ENCODE measurements at places on chromosomes 7 and 10.
A peak's percentile ranks its signal among the peaks of the same experiment; 100 is the strongest.

GRCh38 chr10:50997461-50997860 is 76.8 kb upstream of the PRKG1 start:
- no peak for DNase-seq

DNA sequence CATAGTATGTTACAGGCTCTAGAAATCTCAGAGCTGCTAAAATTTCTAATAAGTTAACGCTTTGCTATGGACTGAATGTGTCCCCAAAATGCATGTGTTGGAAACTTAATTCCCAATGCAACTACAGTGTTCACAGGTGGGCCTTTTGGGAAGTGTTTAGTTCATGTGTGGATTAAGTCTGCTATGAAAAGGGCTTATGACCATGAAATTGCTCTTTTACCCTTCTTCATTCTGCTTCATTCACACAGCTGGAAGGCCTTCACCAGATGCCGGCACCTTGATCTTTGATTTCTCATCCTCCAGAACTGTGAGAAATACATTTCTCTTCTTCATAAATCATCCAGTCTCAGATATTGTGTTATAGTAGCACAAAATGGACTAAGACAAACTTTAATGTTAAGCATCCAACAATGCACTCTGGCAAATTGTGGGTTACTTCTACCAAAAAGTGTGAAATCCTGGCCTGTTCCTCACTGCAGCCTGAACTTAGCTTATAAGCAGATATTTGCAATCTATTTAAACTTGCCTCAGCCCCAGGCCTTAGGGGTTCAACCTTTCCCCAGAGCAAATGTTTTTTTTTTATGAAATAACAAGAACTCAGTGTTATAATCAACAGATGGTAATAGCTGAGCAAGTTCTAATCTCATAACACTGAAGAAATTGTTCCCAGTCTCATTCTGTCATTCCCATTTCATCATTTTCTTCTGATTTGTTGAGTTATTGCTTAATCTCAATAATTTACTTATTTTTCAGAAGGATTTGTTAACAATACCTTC is 523.6 kb downstream of the KIF20B start:
- DNase-seq: no peak

DNA sequence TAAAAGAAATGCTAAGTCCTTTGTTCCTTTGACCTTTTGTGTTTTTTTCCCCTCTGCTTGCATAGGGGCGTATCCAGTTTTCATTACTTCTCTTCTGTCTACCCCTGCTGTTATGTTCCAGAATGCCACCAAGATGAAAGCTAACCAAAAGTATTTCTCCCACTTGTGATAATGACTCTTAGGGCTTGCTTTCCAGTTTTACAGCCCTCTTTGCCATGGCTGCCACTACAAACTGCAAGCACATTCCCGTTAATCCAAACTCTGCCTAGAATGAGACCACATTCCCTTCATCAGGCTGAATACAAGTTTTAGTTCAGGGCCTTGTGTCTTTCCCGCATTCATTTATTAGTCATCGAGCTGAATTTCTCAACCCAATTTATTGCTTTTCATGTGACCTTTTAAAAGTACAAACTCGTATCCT is 23.6 kb upstream of the CD36 start:
- no peak for DNase-seq

- DNase-seq: no peak
Observed at GRCh38 chr10:79022565-79023230, 46.1 kb upstream of the ZMIZ1 start.

- DNase-seq: peak; percentile 50
Observed at GRCh38 chr10:112958275-112958995, 8.4 kb downstream of the TCF7L2 start.

- no peak for DNase-seq
Observed at GRCh38 chr10:125708971-125709503, 10.5 kb upstream of the EDRF1 start.

DNA sequence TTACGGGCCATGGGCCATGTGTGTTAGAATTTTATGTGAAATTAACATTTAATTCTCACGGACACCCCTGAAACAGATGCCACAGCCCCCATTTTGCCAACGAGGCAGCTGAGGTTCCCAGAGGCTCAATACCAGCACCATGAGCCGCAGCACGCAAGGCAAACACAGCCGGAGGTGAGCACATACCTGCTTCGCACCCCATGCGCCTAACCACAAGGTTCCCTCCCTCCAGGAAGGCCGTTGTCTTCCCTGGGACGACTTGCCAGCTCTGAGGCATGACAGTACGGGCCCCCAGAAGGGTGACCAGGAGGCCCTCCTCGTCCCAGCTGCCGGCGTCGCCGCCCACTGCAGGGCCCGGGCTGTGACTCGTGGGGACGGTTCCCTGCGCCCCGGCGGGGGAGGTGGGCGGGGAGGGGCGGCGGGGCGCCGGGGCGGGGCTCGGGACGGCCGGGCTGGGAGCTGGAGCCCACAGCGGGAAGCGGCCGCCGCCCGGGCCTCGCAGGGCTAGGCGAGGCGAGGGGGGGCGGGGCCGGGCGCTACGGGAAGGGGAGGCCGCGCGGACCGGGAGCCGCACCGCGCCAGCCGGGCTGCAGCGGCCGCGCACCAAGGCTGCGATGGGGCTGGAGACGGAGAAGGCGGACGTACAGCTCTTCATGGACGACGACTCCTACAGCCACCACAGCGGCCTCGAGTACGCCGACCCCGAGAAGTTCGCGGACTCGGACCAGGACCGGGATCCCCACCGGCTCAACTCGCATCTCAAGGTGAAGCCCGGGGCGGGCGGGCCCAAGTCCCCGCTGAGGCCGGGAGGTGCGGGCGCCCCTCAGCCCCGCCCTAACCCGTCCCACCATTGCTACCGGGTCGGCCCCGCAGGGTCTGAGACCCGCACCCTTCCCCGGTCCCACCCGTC is at the start of gene CAV2:
Gene CAV2 (plus strand): TSS at position 571 of the 910 bp plus-strand sequence. CDS start 44 bp downstream, at position 615.
- no peak for DNase-seq

DNA sequence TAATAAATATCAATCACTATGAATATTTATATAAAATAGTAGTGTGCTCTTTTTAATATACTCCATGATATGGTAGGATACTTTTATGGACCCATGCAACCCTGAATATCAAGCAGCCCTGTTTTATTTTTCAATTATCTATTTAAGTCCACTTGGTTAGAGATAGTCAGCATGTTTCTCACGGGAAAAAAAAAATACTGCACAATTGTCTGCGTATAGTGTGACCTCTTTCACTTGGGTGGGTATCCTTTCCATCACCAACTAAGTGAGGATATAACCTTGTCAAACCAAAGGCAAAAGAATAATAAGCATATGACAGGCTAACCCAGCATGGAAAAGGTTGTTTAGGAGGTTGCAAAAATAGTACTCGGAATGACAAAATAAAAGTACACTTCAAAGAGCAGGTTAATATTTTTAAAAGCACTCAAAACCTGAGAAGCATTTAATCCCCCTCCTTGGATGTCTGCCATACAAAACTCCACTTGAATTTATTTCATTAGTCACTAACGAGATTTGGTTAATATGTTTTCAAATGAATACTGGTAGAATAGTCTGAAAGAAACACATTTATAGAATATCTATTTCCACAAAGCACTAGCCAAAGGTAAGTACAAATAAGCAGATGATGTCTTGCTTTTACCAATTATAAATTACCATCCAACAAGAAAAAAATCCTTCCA is 76.5 kb downstream of the IMMP2L start:
- no peak for DNase-seq

- no peak for DNase-seq
Observed at GRCh38 chr10:71179382-71179781, 33.0 kb upstream of the UNC5B start.

- DNase-seq: no peak
Observed at GRCh38 chr10:86167762-86168128, 198.8 kb downstream of the GRID1 start.

GRCh38 chr10:132654708-132655661 is 117.4 kb downstream of the INPP5A start:
- no peak for DNase-seq

DNA sequence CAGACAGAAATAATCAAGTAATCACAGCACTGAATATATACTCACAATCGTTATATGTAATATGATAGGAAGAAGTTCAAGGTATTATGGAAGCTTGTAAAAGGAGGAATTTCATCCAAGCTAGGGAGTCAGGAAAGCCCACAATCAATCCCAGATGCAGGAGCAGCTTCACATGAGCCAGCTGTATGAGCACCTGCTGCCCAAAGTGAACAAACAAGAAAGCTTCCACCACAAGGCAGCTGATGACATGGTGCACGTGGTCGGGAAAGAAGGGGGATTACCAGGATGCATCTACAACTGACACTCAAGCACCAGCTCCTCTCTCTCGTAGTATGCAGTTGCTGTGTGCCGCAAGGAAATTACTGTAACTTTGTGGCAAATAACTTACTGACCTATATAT is 225.2 kb downstream of the XPNPEP1 start:
- DNase-seq: no peak

DNA sequence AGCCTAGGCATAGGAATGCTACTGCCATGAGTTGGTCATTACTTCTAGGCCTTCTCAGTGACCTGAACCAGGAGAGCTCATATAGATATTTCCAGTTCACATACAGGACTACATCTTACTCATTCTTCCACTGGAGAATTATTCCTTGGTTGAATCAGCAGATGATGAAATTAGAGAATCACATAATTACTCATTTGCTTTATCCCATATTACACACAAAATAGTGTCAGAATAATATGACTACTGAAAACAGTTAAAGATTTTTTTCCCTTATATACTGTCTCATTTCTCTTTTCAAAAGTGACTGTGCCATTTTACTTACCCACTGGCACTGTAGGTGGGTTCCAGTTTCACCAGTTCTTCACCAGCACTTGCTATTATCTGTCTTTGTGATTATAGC is 18.5 kb downstream of the BMS1 start:
- no peak for DNase-seq

DNA sequence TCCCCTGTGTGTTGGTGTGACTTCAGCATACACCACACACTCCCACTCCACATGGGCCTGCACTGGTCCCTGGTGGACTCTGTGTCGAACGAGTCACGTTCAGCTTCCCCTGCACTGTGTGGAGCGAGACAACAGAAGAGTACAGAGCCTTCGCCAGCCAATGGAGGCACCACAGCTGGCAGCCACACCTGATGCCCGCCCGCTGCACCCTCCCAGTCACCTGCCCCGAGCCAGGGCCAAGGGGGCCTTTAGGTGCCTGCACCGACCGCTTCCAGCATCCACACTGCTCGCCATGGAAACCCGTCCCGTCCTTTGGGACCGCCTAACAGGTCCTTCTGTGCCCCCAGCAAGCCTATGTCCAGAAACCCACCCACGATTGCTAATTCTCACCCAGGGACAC is 9.2 kb downstream of the FOXL3 start:
- no peak for DNase-seq

DNA sequence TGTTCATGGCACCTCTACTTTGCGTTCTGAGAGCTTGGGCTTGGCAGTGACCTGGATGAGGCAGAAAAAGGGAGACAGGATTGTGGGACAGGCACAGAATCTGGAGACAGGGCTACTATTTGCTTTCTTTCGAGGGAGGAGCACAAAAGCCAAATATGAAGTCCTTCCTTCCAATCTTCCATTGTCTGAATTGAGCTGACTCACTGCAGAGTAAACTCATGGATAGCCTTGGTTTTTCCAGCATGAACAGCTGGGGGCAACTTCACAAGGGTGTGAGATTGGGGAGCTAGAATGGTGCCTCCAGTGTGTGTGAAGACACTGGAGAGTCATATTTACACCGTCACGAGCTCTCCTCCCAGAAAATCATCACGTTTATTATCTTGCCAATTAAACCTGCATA is 55.6 kb upstream of the NRP1 start:
- DNase-seq: no peak

- no peak for DNase-seq
Observed at GRCh38 chr10:22301193-22301592, 15.0 kb upstream of the COMMD3 start.

DNA sequence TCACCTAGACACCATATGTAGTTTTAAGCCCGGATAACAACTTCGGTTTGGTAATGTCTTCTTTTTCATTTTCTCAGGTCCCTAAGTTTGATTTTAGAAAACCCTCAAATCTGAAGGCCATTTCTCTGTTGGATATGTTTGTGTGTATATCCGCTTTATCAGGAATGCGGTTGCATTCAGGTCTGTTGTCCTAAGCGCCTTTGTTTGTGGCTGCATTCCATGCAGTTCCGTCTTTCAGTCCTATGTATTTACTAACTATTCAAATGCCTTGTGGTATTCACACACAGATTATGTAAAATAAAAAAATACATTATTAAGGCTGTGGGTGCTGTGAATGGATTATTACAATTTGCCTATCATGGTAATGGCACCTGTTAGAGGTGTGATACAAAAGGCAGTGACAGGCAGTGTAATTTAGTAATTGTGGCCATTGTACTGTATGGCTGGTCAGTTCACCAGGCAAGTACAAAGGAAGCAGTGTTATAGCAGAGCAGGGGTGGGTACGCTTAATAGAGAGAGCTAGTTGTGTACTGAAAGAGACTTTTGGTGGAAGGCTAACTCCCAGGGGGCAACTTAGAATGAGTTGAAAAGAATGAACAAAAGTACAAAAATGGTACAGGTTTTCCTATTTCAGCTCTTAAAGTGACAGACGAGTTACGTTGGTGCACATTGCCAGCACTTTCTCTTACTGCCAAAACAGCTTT is 136.4 kb downstream of the VTI1A start:
- no peak for DNase-seq

DNA sequence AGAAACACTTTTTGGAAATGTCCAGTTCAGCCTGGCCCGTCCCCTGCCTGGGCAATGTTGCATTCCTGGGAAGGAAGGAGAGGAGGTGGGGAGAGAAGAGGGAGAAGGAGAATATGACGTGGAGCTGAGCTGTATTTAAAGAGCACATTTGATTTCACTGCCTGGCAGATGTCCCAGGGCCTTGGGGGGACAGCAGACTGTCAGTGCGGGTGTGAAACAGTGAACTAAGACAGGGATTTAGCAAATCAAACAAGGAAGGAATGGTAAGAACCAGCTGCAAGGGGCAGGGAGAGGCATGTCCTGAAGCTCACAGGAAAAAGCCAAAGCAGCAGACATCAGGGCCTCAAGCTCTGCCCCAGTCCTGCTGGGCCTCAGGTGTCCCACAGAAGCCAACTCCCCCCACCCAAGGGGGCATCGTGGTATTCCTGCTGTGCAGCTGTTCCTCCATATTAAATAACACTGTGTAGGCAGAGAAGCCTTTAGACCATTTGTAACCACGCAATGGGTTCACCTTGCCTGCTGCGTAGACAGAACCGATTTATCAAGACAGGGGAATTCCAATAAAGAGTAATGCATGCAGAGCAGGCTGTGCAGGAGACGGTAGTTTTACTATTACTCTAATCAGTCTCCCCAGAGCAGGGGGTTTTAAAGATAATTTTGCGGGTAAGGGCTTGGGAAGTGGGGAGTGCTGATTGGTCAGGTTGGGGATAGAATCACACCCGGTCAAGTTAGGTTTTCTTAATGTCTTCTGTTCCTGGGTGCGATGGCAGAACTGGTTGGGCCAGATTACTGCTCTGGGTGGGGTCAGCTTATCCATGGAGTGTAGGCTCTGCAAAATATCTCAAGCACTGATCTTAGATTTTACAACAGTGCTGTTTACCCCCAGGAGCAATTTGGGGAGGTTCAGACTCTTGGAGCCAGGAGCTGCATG is 18.3 kb downstream of the LEP start:
- DNase-seq: no peak
